ENCODE measurements at places on chromosomes 16 and 17.

- no peak for DNase-seq
Observed at GRCh38 chr17:31442276-31442675, 50.8 kb downstream of the RAB11FIP4 start.

DNA sequence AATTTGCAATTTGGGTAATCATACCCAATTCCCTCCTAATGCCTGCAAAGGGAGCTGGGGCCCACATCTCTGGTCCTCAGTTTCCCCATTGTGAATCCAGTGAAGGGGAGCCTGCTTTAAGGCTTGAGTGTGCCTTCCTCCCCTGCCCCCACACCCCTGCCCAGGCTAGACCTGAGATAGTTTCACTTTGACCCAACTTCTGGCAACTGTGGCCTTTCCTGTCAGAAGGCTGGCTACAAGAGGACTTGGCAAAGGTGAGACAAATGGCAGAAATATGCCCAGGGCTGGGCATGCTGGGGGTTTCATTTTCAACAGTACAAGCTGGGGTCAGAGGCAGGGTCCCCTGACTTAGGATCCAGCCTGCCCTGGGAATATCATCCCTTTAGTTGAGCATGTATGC lies 10.0 kb downstream of the SOCS1 start:
- DNase-seq, result no peak

DNA sequence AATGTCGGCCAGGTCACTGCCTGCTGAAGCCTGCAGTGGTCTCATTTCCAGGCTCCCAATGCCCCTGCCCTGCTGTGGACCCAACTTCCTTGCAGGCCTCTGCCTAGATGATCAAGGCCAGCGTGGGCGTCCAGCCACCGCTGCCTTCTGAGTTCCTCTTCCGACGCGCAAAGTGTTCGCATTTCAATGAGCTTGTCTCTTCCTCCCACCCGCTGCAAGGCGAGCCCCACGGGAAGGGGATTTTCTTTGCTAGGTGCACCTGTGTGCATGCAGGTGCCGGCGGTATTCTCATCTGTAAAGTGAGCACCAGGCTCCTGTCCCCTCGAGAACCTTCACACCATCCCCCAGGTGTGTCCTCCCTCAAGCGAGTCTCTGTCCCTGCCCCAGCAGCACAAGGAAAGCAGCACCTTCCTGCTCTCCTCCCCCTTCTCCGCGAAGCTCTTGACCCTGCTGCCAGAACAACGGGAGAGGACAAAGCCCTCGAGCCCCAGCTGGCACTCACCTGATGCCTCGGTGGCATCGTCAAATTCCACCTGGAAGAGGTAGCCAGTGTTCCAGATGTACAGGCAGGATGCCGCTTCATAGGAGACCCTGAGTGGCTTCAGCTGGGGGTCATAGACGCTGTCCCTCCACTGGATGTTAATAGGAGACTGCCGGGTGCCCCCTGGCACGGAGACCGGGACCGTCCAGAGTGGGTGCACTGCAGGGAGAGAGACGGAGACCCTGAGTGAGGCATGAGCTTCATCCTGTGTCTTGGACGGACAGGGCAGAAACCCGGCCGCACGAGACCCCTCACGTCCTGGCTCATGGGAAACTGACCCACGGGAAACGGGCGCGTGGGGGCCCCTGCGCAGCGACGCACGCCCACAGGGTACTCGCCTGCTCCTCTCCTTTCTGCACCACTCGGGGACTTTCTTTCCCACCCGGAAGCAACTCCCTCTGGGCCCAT lies 9.8 kb downstream of the CA5A start:
- peak; percentile 81 for DNase-seq

GRCh38 chr17:63842173-63842539 lies 329 bp downstream of the SMARCD2 start:
- DNase-seq, result no peak

DNA sequence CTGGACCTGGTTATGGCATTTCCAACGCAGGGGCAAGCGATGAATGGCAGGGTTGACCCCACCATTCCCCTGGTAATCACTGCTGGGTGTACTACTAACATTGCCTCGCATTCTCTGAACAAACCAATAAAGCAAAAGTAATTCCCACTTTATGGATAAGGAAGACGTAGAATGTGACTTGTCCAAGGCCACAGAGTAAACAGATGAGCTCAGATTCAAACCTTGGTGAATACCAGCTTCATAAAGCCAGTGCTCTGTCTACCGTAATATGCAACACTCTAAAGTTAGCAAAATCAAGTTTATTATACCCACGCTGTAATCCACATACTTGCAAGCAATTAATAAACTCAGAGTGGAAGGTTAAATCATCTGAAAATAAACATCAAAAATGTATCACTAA lies 59.6 kb downstream of the ANKFY1 start:
- DNase-seq, result no peak

- DNase-seq, result no peak
Observed at GRCh38 chr17:76953946-76954345, 85.7 kb downstream of the MGAT5B start.

GRCh38 chr17:521183-521525 lies 168.5 kb upstream of the RPH3AL start:
- DNase-seq, result no peak

GRCh38 chr17:8563981-8564602 lies 66.4 kb downstream of the MYH10 start:
- DNase-seq, result no peak

DNA sequence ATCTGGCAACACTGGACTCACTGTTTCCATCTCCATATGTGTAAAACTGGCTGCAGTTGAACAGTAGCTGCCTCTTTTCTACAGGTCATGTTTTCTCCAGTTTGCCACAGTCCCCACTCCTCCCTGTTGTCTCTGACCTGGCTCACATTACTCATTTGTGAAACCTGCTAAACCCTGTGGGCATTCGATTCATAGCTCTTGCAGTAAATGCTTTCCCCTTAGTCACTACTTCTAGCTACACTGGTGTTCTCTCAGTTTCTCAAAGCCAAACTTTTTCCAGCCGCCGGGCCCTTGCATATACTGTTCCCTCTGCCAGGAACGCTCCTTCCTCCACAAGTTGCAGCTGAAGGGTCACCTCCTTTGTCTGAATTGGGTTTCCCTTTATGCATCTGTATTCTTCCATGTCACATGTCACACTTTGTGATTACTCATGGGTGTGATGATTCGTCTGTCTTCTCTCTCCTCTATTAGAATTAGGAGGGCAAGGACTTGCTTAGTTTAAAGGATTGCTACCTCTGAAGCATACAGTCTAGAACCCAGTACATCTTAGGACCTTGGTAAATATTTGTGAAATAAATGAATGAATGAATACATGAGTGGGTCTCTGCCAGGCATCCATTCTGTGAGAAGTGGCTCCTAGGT lies 15.0 kb upstream of the MT4 start:
- DNase-seq, result no peak

GRCh38 chr16:50525716-50526115 lies 22.5 kb upstream of the NKD1 start:
- DNase-seq, result no peak

DNA sequence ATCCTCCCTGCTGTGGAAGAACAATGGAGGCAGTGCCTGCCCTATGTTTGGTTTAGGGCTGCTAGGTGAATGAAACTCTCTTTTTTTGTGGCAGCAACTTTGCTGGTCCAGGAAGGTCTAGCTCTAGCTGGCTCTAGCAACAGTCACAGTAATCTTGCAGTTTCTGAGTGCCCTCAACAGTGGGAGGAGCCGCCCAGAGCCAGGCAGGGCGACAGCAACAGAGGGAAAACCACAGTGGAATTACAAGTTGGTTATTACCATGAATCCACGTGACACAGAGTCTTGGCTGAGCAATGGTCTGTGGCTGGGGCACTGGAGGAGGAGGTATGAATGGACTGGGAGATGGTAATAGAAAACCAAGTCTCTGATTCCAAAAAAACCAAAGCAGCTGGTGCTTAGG lies 10.3 kb downstream of the HSPB9 start:
- DNase-seq, result no peak

- DNase-seq, result no peak
Observed at GRCh38 chr16:15843635-15844279, 13.1 kb downstream of the MYH11 start.

DNA sequence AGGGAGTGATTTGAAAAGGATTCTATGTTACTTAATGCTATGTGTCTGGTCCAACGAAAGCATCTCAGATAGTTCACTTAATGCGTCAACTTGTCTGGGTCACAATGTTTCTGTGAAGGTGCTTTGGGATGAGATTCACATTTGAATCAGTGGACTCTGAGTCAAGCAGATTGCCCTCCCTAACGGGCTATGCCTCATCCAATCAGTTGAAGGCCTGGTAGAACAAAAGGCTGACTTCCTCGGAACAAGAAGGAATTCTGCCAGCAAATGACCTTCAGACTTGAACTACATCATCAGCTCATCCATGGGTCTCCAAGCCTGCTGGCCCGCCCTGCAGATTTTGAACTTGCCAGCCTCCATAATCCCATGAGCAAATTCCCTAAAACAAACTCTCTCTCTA lies 15.2 kb downstream of the EMP2 start:
- no peak for DNase-seq

DNA sequence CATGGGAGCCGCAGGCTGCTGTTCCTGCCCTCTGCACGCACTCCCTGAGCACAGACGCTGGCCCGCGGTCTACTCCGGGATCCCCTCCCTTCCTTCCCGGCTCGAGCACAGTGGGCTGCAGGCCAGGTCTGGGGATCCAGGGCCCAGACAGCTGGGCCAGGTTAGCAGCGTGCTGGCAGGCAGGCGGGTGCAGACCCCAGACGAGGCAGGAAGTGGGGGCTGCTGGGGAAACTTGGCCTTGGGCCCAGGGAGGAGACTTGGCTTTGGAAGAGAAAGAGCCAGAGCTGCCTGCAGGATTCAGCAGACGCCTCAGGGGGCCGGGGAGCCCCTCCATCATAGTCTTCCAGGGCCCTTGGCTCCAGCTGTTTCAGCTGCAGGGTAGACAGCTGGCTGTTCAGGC lies 30.2 kb upstream of the ABCC3 start:
- DNase-seq, result no peak

DNA sequence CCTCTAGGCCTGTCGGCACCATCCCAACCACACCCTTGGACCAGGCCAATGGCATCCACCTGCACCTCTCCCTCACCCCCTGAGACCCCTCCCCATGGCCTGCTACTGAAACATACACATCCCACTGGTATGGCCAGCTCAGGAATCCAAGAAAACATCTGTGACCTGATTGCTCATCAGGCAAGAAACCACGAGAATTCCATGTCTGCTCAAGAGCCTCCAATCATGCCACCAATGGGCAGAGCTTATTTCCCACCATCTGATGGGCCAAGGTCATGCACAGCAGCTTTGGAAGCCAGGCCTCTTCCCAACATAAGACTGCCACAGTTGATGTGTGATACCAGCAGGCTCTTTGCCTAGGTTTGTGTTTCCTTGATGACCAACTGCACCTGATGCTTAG lies 190.1 kb downstream of the C16orf78 start:
- DNase-seq, result no peak

GRCh38 chr16:7629571-7629970 lies 296.9 kb downstream of the RBFOX1 start:
- no peak for DNase-seq

- peak; percentile 68 for DNase-seq
Observed at GRCh38 chr16:85612191-85612800, 826 bp upstream of the GSE1 start.

Measured in GM10248 (cell line).